Fibroblast of lung (primary cell): ENCODE measurements at places on chromosomes 2 and 18. TPM values are rescaled to one million over a fixed set of nuclear protein-coding genes. Genes with fewer than 3 reads are reported as not detected.

MERTK gene
- polyA plus RNA-seq = 0.34 and 0.71 TPM in 2 replicates

HOXD11 gene
- not detected in 2 replicates for polyA plus RNA-seq

SPOPL gene
- 8.5 and 11.5 TPM in 2 replicates for polyA plus RNA-seq

SOWAHC gene
- 4.4 and 4.7 TPM in 2 replicates for polyA plus RNA-seq

SH3RF3 gene
- 8.3 and 9.5 TPM in 2 replicates for polyA plus RNA-seq

GAD1 gene
- 0.08 and 0.12 TPM in 2 replicates for polyA plus RNA-seq

RANBP2 gene
- polyA plus RNA-seq = 16.9 and 17.2 TPM in 2 replicates

ATP5F1A gene
- 791 and 878 TPM in 2 replicates for polyA plus RNA-seq

IL36G gene
- polyA plus RNA-seq = not detected in 2 replicates

NEURL3 gene
- polyA plus RNA-seq = not detected in 2 replicates

TUBA3E gene
- not detected in 2 replicates for polyA plus RNA-seq

ASTL gene
- polyA plus RNA-seq = not detected in 2 replicates

TGFA gene
- 0.06 TPM in 1 of 2 replicates, not detected in the other for polyA plus RNA-seq

DNA sequence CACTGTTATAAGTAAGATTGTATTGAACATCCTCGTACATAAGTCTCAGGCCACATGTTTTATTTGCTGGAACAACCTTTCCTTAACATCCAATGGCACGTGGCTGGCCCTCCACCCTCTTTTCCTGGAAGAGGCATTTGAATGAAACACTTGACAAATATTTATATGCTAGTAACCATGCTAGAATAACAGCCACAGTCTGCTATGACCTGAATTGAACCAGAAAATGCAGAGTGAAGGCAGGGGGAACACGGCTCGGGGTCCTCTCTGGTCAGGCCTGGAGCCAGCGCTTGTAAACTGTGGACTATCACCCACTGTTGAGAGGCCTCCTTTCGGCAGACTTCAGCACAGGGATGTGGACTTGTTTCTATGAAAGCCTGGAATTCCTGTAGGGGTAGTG, 198.2 kb upstream of the COPS8 start:
- peak; percentile 34 for DNase-seq

GRCh38 chr2:3422161-3422779, 42.8 kb downstream of the TRAPPC12 start:
- no peak for DNase-seq

DNA sequence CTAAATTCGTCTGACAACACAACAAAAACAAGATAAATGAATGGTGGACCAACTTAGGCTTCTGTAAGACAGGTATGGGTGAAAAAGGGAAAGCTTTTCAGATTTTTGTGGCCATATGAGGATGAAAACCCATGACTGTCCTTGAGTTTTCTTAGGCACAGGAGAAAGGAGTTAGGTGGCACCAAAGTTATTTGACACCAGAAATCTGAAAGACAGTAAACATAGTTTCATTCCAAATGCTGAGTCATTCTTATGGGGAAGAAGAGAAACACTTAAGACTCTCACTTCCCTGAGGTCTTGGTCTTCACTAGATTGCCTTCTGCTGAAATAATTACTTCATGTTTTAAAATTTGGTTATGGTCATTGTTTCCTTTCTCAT, 5.2 kb upstream of the GPD2 start:
- peak; percentile 68 for DNase-seq

DNA sequence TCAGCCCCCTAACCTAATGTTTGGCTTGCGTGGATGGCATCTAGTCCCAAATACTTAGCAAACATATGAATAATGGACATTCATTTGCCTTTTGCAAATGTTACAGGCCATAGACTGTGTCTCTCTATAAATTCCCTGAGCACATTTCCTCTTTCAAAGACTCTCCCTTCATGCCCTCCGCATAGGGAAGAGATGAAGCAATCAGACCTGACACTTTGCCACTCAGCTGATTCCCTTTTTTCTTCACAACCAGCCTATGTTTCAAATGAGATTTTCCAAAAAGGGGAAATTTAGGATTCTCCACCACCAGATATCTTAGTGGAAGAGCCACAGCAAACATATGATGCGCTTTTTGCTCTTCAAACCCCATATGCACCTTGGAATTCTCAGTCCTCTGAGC, 453.7 kb downstream of the STK39 start:
- DNase-seq = no peak

- no peak for DNase-seq
These were observed 681.0 kb upstream of the ID2 start for GRCh38 chr2:8000870-8001269.

GRCh38 chr2:43796206-43796605, 22.4 kb downstream of the DYNC2LI1 start:
- no peak for DNase-seq

DNA sequence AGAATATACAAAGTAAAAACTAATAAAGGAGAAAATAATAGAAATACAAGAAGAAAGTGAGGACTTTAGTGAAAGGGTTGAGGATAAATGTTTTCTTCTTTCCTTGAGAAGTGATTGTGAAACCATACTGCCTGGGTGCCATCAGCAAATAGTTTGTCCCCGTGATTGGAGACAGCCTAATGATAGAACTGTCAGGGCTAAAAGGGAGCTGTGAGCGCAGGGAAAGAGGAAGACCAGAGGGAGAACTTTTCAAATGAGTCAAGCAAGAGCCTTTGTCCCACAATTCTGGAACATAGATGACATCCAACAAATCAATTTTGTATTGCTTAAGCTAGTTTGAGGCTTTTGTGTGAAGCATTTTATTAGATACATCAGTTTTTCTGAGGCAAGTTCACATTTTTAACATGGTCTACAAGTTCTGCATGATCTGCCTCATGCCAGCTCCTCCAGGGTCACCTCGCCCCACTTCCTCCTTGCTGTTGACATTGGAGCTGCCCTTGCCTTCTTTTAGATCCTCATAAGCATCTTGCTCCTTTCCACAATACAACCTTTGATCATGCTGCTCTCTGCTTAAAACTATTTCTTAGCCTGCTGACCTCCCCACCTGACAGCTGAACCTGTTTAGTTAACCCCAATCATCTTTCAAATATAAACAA, 213.4 kb upstream of the REG3G start:
- DNase-seq = no peak

- no peak for DNase-seq
These were observed 17.7 kb downstream of the SRSF7 start for GRCh38 chr2:38733300-38733971.

- DNase-seq = no peak
These were observed 11.4 kb downstream of the SESTD1 start for GRCh38 chr2:179253226-179253625.

DNA sequence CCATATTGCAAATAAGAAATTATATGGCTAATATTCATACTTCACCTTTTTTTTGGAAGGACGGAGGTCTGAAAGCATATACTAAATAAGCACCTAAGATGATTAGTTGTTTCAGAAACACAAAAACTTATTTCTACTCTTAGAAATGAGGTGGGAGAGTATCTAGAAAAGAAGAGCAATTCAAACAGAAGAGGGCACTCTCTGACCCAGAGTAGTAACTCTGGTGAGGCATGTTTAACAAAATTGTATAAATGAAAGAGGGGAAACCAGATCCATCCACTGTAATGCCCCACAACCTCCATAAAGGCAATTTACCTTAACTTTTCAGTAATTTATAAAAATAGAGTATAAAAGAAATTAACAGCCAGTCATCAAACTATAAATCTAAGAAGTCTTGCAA, 669.6 kb upstream of the VRK2 start:
- DNase-seq = no peak

- DNase-seq = no peak
These were observed 69.9 kb upstream of the OTOS start for GRCh38 chr2:240210198-240210965.

- no peak for DNase-seq
These were observed 464.6 kb upstream of the HS6ST1 start for GRCh38 chr2:128783193-128783671.

DNA sequence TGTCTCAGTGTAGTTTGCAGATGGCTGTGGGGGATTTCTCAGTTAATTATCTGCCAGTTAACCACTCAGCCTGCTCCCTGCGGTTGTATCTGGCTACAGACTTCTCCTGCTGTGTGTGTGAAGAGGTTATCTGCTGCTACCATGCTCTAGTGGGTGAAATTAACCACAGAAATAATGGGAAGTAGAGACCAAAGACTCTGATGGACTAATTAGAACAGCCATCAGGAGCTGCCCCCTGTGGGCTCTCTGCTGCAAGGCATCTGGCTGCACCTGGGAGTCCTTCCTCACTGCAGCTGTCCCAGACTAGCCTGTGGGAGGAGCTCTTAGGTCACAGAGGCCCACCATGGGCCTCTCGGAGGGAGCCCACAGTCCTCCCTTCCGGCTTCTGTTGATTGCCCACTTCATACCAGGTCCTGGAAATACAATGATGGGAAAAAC, 66.6 kb downstream of the CTIF start:
- DNase-seq = peak; percentile 43

- DNase-seq = peak; percentile 92
These were observed 200.0 kb downstream of the GLI2 start for GRCh38 chr2:120935339-120936313.

GRCh38 chr2:100104718-100105677, 37.4 kb downstream of the AFF3 start:
- peak; percentile 35 for DNase-seq

DNA sequence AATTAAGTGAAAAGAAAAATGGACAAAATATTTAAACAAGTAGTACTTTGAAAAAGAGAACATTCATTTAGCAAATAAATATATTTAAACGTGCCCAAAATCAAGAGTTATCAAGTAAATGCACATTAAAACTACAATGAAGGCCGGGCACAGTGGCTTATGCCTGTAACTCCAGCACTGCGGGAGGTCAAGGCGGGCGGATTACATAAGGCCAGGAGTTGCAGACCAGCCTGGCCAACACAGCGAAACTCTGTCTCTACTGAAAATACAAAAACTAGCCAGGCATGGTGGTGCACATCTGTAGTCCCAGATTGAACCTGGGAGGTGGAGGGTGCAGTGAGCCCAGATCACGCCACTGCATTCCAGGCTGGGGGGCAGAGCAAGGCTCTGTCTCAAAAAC, 9.8 kb downstream of the STAM2 start:
- no peak for DNase-seq

DNA sequence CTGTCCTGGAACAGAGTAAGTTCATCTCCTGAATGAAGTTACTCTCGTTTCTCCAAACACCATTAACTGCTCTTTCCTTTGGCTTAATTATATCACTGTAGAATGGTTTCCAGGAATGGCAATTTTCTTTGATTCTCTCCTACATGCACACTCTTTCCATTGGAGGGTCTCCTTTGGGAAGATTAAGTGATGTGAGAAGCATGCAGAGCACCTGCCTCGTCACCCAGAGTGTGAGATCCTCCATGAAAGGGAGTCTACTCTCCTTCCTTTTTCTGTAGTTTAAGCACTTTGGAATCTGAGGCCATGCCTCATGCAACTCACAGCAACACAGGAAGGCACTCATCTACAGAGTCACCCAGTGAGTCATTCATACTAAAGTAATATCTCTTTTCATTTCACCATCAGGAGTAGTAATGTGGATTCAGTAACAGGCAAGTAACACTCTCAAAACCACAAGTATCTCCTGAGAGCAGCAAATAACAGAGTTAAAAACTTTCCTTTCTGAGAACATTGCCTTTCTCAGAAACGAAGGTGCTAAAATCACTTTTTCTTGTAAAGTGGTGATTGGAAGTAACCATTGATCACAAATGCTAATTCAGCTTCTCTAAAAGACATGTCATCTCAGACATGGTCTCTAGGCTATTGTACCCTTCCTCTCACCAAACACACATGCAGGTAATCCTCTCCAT, 52.8 kb upstream of the IL1RL1 start:
- peak; percentile 98 for DNase-seq

- peak; percentile 47 for DNase-seq
These were observed 39.7 kb upstream of the EPAS1 start for GRCh38 chr2:46257476-46257875.

DNA sequence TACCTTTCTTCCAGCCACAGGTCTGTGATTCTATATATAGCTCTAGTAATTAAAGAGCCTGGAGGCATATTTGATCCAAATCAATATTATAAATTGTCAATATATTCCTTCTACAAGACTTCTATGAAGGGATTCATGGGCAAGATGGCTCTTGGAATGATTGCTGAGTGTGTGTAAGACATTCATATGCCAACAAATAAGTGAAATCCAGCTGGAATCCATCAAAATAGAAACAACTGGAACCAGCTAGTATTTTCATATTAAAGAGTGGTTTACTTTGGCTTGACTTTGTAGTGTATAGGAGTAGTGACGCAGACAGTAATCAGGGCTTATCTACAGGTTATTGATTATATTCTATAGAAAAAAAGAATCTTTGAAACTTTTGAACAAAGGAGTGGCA, 83.4 kb downstream of the CALCRL start:
- DNase-seq = no peak

- DNase-seq = peak; percentile 68
These were observed 589 bp upstream of the DAW1 start for GRCh38 chr2:227870710-227871374.

DNA sequence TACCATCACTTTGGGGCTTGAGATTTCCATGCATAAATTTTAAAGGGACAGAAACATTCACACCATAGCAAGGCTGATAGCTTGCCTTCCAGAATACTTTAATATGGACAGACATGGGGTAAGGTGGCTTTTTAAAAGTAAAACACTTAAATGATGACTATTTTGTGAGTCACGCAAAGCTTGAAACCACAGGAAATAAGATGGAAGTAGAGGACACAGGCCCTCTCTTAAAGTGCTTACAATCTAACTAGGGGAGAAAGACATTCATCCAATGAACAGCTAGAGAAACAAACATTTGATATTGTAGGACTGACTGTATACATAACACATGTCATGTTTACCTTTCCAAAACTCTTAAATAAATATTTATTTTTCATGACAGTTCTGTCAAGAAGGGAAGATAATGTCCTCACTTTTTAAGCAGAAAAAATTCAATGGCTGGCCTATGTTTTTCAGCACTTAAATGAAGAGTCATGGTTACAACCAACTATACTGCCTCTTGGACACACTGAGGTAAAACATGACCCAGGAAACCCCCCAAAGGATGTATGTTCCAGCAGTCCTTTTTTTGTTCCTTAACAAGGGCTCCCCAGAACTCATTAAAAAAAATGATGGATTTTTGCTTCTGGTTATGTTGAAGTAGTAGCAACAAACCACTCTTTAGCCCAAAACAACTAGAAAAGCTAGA, 120.0 kb upstream of the RBMS1 start:
- DNase-seq = peak; percentile 79

- DNase-seq = no peak
These were observed 1898.4 kb upstream of the CELF4 start for GRCh38 chr18:39464006-39464405.

DNA sequence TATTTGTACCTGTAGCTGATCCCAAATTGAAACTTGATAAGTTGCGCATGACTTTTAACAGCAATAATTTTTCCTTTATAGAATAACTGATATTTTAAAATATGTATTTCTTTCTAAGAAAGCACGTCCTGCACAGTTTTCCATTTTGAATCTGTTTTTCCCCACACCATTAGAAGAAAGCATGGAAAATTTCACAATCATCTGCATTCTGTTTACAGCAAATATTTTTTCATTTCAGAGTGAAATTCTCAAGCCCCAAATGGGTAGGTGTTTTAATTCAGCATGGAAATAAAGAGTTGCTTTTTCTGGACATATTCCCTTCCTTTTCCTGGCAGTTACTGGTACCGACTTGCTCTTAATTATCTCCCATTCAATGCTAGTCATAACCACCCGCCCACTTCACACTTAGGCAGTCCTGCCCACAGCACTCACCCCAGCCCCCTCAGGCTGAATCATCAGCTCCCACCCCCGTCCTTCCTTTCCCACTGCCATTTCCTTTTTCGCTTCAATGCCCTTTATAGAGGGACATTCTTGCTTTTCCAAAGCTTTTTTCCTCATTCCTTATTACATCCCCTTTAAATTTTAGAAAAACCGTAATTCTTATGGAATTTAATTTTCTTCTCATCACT, 89.2 kb upstream of the GLS start:
- peak; percentile 91 for DNase-seq
